ENCODE measurements at places on chromosomes 1 and 21.

- DNase-seq: no peak
Measured at GRCh38 chr1:94143809-94144176, 22.8 kb upstream of the ABCA4 start.

- no peak for DNase-seq
Measured at GRCh38 chr1:201422436-201423030, 1.0 kb upstream of the TNNI1 start.

DNA sequence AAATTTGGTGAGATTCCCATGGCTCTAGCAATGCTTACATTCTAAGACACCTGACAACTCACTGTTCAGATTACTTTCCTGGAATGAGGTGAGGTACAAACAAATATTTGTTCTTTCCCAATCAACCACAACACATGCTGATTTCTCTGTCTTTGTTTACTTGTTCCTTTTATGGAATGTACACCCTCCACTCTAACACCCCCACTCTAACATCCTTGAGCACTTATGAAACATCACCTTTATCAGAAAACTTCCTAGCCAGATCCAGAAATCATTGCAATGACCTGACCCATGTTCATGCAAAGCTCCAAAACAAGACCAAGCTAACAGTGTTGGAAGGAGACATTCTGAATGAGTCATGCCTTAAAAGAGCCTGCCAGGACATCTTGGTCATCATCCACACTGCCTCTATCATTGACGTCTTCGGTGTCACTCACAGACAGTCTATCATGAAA, 35.5 kb downstream of the HSD3B1 start:
- DNase-seq: no peak

DNA sequence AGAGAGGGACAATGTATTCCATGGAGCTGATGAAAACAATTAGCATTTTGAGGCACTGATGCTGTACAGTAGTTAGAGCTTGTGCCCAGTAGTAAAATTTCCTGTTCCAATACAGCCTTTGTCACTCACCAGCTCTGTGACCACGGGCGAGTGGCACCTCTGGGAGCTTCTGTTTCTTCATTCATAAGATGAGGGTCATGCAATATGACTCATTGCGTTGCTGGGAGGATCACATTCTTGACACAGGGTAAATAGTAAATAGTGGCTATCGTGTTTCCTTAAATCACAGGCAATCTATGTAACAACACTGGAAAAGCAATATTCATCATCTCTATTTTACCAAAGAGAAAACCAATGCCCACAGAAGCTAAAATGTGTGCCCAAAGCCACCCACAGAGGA, 4.5 kb upstream of the LRRC52 start:
- no peak for DNase-seq

DNA sequence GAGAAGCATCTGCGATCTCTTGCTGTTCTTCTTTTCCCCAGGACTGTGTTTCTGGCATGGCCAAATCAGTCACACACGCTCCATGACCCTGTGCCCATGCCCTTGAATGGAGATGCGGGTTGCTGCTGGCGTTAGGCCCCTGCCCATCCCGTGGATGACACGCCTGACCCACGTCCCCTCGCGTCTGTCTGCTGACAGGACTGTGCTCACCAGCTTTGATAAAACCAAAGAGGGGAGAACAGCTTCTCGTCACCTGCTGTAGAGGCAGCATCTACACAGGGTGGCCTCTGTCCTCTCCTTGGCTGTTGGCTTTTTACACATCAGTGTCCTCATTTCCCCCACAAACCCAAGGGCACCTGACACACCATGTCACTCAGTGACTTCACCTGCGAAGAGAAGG, 6.9 kb downstream of the MT1HL1 start:
- no peak for DNase-seq

DNA sequence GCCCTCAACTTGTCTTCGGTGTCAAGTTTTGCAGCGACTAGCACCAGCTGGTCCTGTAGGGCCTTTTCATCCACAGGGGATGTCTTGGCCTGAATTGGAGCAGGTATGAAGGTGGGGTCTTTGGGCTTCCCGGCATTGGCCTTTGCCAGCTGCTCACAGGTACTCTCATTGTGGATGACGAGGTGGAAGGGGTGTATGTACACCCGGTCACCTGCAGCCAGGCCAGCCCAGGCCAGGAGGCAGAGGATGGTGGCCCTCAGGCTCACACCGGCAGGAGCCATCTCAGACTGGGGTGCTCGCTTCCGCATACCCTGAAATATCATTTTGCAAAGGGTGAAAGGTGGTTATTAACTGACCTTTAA, 3.4 kb downstream of the AGT start:
- DNase-seq: no peak

DNA sequence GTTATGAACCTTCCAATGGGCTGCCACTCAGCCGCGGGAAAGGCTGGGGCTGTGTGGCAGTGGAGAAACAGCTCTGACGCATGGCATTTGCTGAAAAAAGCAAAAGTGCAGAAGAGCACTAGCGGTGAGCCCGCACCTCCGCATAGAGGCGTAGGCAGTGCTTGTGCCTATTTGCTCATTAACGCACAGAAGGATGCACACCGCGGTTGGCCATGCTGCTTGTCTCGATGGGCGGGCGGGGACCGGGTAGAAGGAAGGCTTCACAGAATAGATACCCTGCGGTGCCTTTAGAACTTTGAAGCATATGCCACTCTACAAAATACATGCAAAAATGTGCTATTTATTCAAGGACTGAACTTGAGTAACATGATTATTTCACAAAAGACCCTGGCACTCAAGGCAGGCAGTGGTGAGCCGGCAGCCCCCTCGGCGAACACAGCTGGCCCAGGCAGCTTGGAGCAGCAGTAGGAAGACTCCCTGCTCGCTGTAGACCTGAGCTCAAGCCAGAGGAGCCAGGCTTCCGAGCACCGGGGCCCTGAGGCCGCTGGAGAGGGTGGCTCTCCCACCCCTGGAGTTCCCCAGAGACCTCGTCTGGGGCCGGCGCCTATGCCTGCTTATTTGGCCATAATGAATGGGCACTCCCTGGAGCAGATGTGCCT, 71.5 kb downstream of the SIK1 start:
- DNase-seq: no peak

GRCh38 chr1:34822202-34822601, 29.4 kb downstream of the GJA4 start:
- no peak for DNase-seq

- DNase-seq: no peak
Measured at GRCh38 chr1:96387785-96388184, 333.8 kb upstream of the PTBP2 start.

DNA sequence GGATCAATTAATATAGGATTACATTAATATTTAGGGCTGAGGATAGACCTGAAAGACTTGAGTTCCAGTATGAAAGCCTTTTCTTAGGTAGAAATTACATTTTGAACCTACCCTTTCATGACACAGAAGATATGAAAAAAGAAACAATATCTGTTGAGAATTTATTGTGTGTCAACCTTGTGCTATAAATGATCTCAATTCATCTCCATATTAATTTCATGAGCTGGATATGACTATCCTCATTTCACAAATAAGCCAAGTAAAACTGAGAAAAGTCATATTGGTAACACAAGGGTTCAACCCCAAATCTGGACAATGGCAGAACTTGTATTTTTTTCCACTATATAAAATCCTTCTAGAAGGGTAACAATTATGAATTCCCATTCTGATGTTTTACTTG, 120.0 kb downstream of the TRIM33 start:
- DNase-seq: no peak

DNA sequence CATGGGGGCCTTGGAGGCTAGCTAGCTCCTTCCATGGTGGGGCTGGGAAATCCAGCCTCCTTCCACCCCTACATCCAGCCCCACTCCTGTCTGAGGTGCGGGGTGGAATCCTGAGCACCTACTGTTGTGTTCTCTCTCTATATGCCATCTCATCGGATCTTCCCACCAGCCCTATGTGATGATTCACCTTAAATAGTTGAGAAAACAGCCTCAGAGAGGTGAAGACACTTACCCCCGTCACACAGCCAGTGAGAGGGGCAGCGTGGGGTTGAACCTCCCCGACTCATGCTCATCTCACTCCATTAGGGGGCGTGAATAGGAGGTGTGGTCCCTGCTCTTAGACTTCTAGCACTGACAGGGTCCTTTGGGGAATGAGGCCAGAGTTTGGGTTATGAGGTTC, 31.0 kb upstream of the ACTL8 start:
- no peak for DNase-seq

- no peak for DNase-seq
Measured at GRCh38 chr21:38228537-38228936, 28.3 kb upstream of the KCNJ15 start.

GRCh38 chr1:83905315-83905907, 93.5 kb downstream of the TTLL7 start:
- peak; percentile 31 for DNase-seq

GRCh38 chr1:157091668-157092273, 7.8 kb downstream of the ETV3L start:
- no peak for DNase-seq

DNA sequence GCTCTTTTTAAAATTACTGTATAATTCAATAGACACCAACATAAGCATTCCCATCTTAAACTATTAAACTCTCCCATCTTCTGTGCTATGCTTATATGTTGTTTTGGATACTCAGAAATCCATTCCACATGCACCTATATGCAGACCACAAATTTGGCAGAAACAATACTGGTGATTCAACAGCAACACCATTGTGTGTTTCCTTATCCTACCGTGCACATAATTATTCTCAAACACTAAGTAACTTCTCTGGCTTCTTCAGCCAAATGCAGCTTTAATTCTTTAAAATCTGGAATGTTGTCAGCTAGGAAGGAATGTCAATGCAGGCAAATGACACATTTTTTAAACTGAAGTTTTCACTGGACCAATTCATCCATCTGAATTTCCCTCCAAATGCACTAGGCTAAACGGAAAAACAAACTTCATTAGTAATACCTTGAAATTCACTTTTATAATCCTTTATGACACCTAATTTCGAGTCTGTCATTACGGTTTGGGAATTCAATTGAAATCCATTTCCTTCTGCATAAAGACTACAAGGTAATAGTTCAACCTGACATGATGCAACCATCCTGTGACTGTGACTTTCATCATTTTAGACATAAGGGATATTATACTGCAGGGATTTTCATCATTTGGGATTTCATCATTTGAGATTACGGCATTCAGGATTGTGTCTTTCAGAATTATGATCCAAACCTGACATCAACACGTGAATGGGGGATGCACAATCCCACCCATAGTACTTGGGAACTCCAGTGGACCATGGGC, 308.5 kb downstream of the LTN1 start:
- DNase-seq: no peak
